ENCODE measurements at places on chromosomes 7 and 10. TPM values are rescaled to one million over a fixed set of nuclear protein-coding genes. Genes with fewer than 3 reads are reported as not detected.

The EZH2 gene
- 1.1 TPM for total RNA-seq

The WEE2 gene
- total RNA-seq = not detected

GRCh38 chr10:27207350-27207749 lies 33.2 kb downstream of the ACBD5 start:
- DNase-seq = no peak

- no peak for DNase-seq
These were observed 1.5 kb upstream of the SFXN4 start for GRCh38 chr10:119167041-119167440.

DNA sequence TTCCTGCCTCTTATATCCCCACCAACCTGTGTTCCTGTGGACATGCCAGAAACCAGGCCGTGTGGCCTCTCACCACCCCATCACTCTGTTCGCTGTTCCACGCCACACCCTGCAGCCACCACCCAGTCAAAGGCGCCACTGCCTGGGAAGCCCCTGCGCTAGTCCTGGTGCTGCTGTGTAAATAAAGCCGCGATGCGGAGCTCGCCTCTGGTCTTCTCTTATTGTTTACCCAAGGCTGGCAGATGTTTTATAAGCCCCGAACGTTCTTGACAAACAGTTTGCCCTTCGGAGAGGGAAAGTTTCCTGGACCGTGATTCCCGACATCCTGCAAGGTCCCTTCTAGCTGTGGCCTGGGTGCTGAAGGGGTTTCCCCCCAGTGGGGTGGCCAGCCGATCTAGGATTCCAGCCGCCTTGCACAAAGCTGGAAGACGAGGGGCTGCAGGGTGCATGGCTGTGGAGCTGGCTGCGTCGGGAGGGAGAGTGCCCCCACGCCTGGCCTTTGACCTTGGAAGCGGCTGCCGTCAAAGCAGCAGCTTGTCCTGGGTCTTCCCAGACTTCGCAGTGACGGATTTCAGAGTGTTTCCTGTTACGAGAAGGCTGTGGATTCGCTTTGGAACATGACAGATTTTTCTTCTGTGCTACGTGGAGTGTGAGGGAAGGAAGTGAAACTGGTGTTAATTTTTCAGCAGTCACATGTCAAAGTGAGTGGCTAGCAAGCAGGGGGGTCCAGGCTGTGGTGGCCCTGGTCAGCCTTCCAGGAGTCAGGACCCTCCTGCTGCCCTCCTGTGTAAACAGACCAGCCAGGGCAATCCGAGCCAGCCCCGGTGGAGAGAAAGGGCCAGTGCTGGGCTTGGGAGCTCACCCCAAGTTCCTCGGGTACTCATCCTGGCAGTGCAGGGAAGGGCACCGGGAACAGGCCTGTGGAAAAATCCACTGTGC lies 61.6 kb downstream of the LHPP start:
- no peak for DNase-seq

DNA sequence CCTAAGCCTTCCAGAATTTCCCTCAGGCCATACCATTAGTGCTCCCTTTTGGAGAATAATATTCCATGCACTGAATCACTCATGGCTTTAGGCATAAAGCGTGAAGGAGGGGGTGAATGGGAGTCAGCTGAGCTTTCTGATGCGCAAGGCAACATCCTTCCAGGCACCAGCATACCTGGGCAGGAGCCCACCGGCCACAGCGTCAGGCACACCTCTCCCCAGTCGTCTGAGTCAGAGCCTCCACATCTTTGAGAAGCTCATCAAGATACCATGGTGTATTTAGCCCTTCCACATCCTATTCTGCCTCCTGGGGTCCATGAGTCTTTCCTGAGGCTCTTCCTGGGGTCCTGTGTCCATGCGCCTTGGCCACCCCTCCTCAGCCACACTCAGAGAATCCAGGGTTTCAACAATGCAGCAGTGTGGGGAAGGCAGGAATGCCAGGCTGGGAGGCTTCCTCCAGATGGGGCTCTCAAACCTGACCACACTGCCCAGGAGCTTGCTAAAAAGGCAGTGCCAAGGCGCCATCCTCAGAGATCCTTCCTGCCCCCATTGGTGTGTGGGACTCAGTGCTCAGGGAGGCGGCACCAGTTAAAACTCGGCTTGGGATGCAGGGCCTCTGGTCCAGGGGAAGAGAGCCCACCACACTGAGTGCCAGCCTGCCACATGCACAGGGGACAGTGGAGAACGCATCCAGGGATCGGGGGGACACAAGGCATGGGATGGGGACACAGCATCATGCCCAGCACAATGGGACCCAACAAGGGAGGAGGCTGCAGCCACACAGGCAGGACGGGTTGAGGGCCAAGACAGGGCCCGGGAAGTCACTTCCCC lies 31.6 kb downstream of the RASGEF1A start:
- peak; percentile 13 for DNase-seq

- DNase-seq = no peak
These were observed 3.6 kb downstream of the BLVRA start for GRCh38 chr7:43761938-43762692.

GRCh38 chr10:104077247-104077646 lies 8.4 kb downstream of the COL17A1 start:
- DNase-seq = no peak

DNA sequence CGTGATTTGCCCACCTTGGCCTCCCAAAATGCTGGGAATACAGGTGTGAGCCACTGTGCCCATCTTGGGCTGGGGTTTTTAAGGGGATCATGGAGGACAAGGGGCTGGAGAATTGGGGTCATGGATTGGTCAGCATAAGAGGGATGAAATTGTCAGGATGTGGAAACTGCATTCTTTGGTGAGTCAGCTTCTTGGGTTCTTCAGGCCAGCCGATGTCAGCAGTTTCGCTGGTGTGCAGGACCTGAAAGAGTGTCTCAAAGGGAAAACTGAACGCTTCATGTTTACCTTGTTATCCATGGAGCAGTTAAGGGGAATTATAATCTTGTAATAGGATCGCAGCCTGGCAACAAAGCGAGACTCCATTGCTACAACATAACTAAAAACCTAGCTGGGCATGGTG lies 13.0 kb downstream of the GALNT17 start:
- no peak for DNase-seq

DNA sequence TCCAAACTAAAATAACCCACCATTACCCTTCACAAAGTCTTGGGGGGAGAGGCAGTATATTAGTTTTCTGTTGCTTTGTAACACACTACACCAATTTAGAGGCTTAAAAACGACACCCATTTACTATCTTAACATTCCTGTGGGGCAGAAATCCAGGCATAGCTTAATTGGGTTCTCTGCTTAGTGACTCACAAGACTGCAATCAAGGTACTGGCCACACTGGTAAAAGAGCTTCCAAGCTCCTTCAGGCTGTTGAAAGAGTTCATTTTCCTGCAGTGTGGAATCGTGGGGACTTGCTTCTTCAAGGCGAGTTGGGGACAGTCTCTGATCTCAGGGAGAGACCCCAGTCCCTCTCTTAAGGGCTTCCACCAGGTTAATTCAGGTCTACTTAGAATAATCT lies 139.1 kb downstream of the XPNPEP1 start:
- DNase-seq = no peak

The OR2A1 gene
- not detected for total RNA-seq

The FAM25A gene
- not detected for total RNA-seq

GRCh38 chr7:19665399-19666008 lies 43.3 kb downstream of the POLR1F start:
- no peak for DNase-seq

DNA sequence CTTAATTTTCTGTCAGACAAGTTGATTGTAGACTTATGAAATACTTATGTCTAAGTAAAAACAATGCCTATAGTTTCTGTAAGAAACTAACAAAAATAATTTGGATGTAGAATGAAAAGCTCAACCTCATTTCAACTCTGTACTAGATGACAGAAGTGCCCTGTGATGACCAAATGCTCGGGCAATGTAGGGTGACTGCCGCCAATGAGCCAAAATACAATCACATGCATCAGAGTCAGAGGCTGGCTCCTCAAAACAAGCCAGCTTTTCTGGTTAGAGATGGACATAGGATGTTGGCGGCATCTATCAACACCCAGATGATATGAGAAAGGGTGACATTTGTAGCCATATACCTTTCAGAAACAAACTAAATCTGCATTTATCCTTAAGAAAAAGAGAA lies 23.9 kb downstream of the LMOD2 start:
- DNase-seq = no peak

DNA sequence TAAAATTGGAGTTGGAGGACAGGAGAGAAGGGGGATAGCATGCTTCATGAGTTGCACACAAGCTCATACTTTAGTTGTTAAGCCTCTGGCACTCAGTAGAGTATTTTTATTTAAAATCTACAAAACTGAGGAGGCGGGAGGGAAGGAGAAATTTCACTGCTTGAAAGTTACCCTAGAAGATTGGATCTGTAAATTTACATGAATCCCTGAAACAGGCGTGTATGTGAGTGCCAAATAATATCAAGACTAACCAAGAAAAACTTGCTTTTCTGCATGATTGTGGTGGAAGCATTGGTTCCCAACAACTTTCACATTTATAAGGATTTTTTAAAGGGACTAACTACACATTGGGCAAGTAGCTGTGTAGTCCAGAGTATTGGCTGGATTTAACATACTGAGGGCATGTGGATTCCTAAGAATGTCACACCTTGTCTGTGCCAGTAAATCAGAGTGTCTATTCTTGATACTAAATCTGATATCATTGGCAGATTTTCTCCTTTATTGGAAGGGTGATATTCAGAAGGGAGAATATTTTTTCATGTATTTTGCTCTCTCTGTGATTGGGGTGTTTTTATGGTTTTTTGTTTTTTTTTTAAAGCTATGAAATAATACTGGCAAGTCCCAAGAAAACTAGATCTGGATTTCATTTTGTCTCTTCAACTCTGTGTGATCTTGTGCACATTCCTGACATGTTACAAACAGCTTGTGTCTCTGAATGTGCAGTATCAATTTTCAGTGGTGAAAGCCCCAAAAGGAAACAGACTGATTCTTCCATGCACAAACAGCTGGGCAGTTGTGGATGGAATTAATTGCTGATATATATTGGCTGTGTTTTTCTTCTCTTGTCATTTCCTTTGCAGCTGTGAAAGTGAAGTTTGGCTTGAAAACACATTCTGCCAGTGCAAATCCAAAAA lies 67.2 kb downstream of the ADD3 start:
- DNase-seq = no peak

GRCh38 chr7:55520426-55521140 lies 51.7 kb downstream of the VOPP1 start:
- DNase-seq = no peak

DNA sequence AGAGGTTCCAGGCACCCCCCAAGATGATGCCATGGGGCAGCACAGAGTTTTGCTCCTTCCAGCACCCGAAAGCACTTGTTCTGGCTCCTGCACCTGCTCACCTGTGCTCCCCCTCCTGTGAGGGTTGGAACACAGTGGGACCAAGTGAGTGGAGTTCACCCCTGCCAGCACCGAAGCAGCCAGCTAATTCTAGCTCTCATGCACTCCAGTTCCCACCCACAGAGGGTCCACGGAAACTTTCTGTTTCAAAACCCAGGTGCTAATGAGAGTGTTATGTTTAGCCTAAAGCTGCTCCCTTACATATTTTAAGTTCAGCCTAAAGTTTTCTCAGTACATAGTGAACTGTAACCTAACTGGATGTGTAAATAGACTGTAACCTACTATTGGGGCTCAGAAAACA lies 42.6 kb upstream of the SLC35G1 start:
- no peak for DNase-seq

The GPR141 gene
- 0.38 TPM for total RNA-seq

DNA sequence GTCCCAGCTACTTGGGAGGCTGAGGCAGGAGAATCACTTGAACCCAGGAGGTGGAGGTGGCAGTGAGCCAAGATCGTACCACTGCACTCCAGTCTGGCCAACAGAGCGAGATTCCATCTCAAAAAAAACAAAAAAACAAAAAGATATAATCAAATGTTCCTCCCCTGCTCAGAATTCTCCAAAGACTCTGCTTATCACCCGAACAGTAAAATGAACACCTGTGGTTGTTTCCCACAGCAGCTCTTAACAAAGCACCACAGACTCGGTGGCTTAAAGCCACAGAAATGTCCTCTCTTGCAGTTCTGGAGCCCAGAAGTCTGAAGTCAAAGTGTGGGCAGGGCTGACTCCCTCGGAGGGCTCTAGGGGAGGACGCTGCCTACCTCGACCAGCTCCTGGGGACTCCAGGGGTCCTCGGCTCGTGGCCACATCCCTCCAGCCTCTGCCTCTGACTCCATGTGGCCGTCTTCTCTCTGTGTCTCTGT lies 4.1 kb upstream of the INTS1 start:
- no peak for DNase-seq

DNA sequence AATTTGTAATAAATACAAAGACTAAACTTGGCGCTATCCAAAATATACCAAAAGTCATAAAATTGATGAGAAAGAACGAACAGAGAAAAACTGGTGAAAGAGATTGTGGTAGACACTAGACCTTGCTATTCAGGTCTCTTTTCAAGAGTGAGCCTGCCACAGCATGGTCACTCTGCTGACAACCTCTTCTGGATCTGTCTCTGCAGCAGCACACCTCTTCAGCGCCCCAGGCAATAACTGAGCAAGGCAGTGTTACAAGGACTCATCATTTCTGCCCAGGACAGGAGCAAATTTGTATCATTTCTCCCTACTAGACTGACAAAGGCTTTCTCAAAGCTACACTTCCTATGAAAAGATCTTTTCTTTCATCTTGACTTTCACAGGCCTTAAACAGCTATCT lies 976.0 kb downstream of the DNAJB9 start:
- DNase-seq = no peak

Data from Right ventricle myocardium superior (tissue), 1 donor.